ENCODE measurements at places on chromosomes 6 and 20.

- DNase-seq: no peak
Measured at GRCh38 chr6:36865835-36866234, 8.8 kb downstream of the PPIL1 start.

GRCh38 chr6:69308584-69308983 is 488.2 kb downstream of the LMBRD1 start:
- no peak for DNase-seq

DNA sequence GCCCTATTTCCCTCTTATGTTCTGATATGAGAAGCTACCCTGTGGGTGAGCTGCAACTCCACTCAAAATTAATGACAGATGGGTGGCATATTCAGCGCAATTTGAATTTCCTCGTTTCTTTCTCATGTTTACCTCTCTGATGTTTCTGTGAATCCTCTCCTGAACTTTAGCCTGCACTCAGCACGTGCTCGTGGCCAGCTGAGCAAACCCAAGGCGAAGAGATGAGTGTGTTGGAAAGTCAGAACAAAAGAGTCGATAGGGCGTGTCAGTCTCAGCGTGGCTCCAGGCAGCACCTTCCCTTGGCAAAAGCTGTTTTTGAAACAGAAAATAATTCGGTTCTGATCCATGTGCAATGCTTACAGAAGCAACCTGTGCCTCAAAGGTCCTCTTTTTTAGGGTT is 226.1 kb upstream of the GMDS start:
- no peak for DNase-seq

GRCh38 chr20:10863337-10864060 is 189.7 kb upstream of the JAG1 start:
- DNase-seq: no peak

DNA sequence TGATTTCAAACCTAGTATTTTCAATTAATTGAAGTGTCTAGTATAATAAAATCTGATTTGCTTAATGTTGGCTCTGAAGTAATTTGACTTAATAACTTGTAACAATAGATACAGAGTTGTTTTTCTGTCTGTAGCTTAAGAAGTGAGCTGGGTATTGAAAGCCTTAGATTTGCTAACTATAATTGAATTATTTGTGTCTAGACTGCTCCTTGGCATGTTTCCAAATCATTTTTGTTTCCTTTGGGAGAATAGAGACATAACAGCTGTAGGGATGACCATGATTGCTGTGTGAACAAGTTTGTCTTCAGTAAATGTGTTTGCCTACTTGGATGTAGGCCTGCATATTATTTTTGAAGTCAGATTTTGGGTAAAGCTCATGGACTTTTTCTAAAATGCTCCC is 115.4 kb downstream of the SCAF8 start:
- DNase-seq: no peak

DNA sequence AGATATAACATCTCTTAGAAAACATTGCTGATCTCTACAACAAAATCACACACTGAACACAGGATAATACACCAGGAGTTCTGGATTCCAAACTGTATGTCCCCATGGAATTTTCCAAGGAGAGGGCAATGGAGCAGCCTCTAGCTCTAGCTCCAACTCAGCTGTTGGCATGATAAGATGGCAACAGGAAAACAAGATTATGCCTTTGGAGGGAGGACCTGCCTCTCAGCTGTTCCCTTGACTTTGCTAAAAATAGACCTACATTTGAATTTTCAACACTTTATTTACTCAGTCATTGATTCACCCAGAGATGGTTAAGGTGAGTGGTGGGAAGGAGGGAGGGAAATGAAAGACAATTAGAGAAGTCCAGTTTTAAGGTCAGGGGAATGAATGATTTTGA is 246.7 kb downstream of the ALDH8A1 start:
- no peak for DNase-seq

DNA sequence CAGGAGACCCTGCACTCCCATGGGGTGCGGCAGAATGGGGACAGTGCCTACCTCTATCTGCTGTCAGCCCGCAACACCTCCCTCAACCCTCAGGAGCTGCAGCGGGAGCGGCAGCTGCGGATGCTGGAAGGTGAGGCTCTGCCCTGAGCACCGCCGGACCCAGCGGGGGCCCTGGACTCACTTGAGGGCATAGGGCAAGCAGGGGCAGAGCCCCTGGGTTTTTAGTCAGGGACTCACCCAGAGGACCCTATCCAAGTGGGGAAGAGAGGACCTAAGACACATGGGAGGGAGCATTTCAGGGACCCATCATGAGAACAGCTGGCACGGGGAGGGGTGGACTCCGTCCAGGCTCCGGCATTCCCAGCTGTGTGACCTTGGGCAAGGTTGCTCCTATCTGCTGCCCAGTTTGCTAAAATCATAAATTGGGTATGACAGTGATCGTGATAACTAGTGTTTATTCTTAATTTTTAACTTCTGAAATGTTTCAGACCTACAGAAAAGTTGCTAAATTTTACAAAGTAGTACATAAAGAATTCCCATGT is 9.8 kb downstream of the RBCK1 start:
- DNase-seq: no peak

GRCh38 chr6:53768636-53769035 is 26.2 kb upstream of the LRRC1 start:
- DNase-seq: no peak

GRCh38 chr6:33772902-33773472 is 15.9 kb downstream of the LEMD2 start:
- no peak for DNase-seq

DNA sequence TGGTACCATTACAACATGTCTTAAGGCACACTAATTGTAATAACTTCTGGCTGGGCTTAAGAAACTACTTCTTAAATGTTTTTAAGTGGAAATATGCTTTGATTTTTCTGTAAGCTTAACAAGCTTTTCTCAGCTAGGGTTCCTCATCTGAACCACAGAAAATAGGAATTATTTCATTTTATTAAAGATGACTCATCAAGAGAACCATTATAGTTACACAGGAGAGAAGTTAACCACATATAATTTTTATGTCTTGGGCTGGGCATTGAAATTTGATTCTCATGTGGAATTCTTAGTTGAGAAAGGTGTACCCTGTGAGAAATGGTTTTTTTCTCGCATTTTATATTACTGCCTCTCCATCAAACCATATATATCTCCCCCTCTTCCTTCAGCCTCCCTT is 75.1 kb downstream of the QKI start:
- no peak for DNase-seq

- no peak for DNase-seq
Measured at GRCh38 chr6:28235912-28236452, 10.9 kb downstream of the ZSCAN9 start.

Data from stimulated activated CD8-positive, alpha-beta memory T cell treated with anti-CD3 and anti-CD28 coated beads, Interleukin-15, amount 100 ng/mL, for 48 hours (primary cell).